ENCODE measurements at places on chromosomes 16 and 17.
A peak's percentile ranks its signal among the peaks of the same experiment; 100 is the strongest.

DNA sequence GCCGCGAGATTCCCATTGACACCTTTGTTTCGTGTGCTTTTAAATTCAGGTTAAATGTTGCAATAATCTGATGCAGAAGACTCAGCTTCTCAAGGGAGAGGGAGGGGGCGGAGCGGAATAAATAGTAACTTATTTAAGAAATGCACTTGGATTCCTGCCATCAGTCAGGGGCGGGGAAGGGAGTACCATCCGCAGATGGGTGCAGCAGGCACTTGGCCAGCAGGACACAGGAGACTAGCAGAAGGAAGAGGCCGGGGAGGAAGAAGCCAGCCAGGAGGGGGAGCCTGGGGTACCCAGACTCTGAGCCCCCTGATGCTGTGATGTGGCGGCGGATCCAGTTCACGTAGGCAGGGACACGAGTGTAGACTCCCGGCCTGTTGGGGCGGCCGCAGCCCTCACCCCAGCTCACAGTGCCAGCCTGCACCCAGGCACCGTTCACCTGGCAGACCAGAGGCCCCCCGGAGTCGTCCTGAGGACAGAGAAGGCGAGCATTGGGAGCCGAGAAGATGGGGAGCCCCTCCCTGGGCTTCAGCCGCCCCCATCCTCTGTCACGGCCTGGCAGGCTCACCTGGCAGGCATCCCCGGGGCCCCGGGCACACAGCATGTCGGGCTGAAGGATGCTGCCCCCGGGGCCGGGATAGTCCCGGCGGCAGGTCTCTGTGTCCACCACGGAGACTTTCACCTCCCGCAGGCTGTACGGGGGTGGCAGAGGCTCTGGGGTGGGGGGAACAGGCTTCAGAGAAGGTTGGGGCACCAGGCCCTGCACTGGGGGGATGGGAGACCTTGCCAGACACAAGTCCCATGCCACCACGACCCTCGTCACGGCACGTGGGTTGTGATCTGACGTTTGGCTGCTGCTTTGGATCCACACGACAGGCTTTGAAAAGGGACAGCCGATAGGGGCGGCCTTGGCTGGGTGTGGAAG is 3.2 kb downstream of the TPSG1 start:
- no peak for DNase-seq

GRCh38 chr16:72970656-72971055 is 77.3 kb downstream of the ZFHX3 start:
- no peak for DNase-seq

DNA sequence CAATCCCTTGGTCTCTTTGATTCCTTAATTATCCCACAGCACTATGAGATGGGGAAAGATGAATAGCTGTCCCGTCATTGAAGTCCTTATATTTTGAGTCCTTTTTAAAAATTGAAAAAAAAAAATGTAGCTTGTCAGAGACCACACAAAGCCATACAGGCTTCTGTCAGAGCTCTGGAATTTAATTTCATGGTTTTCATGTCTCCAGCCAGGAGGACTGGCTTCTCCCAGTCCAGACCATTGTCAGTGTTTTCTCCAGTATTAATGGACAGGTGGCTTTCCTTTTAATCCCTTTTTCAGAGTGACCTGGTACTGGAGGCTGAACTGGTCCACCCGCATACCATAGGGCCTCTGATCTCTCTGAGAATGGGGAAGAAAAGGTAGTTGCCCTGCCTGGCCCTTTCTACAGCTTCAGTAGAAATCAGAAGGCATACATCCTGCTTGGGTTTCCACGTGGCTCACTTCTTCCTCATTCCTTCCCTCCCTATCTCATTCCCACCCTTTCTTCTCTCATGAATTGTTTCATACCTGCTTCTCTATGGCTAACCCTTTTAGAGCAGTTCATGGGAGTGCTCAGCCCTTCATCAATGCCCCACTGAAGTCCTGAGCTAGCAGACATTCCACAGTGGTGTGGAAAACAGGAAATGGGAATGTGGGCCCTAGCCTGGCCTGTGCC is 29.1 kb downstream of the TRIM16 start:
- DNase-seq = no peak

DNA sequence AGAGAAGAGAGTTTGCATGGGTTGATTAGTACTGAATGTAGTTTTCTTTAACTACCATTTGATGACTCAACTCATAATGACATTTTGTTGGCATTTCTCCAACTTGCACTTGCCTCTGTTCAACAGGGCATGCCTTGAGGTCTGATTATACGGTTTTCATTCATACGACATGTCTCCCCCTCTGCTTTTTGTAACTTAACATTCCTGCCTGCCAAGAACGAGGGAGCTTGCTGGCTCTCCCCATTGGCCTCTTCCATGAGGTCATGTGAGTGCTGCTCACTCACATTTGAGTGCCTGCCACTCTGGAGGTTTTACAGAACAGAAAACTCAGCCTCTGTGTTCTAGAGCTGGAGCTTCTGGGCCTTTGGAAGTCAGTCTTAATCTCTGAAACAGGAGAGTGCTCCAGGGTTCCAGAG is 19.7 kb downstream of the MAP2K6 start:
- peak; percentile 63 for DNase-seq

DNA sequence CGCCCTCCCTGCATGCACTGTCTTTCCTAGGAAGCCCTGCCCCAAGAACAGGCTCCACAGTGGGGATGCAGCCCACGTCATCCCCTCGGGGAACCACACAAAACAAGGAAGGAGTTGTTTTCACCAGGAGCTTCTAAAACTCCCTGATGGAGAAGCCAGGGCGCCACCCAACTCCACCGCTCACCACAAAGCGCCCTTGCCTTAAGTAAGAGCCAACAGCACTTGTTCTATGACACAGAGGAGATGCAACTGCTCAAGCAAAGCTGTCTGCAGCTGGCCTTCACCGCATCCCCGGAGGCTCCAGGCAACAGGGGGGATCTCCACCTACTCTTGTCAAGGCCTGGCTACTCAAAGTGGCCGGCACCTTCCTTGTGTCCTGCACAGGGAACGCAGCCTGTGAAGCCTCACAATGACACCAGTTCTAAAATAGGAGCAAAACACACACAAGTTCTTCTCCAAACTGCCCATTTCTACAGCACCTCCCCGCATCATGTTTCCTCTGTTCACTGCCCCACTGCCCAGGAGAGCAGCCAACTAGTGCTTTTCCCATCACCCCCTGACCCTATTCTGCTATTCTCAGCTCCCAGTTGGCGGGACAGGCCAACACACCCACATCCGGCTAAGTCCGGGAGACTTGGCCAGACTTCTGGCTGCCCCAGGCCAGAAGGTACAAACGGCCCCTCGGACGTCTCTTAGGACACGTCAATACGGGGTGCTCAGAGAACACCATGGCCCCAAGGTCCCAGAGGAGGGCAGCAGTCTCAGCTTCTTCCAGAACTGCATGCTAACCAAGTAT is 24.2 kb downstream of the MPG start:
- peak; percentile 90 for DNase-seq

GRCh38 chr17:32152130-32152529 is 9.8 kb downstream of the RHOT1 start:
- no peak for DNase-seq

DNA sequence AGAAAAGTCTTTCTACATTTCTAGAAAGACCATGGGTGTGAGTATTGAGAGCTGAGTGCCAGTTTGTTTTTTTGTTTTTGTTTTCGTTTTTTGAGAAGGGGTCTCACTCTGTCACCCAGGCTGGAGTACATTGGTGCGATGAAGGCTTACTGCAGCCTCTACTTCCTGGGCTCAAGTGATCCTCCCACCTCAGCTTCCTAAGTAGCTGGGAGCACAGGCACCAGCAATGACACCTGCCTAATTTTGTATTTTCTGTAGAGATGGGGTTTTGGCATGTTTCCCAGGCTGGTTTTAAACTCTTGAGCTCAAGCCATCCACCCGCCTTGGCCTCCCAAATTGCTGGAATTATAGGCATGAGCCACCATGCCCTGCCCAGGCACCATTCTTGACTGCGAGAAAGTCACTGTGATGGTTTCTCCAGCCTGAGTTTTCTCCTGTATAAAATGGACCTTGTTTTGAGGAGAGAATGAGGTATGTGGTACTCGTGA is 673.8 kb downstream of the MAF start:
- no peak for DNase-seq

DNA sequence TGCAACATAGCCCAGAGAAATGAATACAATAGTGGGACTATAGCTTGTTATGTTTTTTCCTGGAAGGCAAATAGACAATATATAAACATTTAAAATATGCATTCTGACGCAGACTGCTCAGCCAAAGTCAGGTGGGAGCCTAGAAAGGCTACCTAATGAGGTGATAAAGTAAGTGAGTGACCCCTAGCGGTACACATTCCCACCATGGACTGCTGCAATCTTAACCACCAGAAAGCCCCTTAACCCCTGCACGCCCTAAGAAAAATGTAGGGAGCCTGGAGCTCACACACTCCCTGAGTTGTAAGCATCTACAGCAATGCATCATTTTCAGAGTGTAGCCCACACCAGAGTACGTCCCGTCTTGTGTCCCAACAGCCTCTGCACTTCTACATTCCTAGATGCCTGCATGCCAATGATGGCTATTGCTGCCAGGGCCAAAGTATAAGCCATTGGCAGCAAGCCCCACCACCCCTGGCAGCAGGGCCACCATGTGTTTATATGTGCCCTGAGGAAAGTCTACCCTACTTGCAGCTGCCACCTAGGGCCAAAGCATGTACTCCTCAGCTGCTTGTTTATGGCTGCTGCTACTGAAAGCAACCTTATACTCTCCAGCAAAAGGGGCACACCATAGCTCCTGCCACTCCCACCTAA is 127.6 kb downstream of the KIF2B start:
- DNase-seq = no peak

GRCh38 chr16:72957303-72958277 is 90.3 kb downstream of the ZFHX3 start:
- DNase-seq = no peak

DNA sequence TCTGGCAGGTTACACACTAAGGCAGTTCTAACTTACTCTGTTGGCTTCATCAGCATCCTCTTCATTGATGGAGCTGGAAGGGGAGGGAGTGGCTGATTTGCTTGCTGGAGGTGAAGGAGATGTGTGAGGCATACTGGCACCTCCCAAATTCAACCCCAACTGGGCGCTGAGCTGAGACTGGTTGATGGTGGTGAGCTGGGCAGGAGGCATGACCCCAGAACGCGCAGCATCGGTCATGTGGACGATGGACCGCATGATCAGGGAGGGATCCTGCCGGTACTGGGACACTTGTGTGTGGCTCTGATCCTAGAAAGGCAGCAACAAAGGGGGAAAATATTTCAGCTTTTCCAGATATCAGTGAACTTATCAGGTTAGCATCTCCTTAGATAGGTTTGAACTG is 96.7 kb downstream of the TOX3 start:
- DNase-seq = no peak

DNA sequence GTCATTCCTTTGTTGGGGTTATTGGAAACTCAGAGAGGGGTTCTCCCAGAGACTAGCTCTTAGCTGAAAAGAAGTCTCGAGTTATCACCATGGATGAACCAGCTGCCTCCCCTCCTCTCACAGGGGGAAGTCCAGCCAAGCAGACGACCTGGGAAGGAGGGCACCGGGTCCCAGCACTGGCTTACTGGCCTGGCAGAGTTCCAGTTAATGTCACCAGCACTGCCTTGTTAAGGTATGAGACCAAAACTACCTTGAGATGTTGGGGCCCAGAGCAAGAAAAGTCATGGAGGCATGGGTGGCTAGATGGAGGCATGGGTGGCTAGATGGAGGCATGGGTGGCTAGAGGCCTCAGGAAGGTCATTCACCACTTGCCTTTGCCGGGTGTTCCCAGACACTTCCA is 72.4 kb downstream of the WIPI1 start:
- DNase-seq = no peak

DNA sequence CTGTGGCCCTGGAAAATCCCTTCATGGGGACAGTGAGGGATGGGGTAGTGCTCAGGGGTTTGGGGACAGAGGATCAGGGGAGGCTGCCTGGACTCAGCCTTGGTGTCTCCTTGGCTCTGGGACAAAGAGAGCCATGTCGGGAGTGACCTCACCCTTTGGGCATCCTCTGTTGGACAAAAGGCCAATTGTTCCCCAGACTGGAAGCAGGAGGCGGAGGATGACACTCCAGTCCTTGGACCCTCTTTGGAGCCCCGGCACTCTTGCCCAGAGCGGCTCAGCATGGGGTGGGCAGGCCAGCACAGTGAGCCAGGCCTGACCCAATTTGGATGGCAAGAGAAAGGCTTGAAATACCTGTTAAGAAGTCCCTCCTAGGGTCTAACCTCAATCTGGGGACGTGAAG is 39.4 kb upstream of the PHB1 start:
- DNase-seq = peak; percentile 21

GRCh38 chr17:73641826-73642600 is 2.2 kb downstream of the SDK2 start:
- DNase-seq = no peak

GRCh38 chr17:62757500-62757951 is 50.6 kb downstream of the MARCHF10 start:
- peak; percentile 40 for DNase-seq

DNA sequence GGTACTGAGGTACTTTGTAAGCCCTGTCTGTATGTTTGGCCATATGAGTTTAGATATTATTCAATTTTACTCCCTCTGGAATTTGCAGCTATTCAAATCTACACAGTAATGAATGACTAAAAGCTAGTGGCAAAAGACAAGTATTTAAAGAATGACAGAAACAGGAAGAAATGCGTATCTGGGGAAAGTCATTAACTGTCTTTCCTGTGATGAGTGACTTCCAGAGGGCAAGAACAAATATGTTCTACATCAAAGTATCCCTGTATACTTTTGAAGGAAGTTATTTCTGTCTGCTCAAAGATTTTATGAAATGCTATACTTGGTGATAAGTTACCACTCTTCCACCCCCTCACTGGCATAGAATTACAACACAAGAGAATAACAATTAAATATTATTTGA is 489.3 kb upstream of the SOX9 start:
- peak; percentile 26 for DNase-seq

DNA sequence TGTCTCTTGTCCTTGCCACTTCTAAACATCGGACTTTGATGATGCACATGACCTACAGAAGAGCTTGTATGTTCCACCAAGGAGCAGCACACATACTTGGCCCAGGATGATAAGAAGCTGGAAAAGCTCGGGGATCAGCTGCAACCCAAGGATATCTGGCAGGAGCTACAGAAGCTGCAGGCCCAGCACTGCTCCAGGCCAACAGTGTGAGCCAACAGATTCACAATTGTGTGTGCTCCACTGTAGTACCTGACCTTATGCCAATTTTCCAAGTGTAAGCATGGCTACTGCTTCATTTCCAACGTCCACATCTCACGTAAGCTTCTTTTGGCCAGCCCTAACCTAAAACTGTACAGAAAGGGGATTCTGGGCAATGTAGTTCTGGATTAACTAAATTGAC is 83.4 kb downstream of the COX10 start:
- DNase-seq = no peak

GRCh38 chr17:1475321-1475854 is 17.1 kb downstream of the MYO1C start:
- DNase-seq = no peak

DNA sequence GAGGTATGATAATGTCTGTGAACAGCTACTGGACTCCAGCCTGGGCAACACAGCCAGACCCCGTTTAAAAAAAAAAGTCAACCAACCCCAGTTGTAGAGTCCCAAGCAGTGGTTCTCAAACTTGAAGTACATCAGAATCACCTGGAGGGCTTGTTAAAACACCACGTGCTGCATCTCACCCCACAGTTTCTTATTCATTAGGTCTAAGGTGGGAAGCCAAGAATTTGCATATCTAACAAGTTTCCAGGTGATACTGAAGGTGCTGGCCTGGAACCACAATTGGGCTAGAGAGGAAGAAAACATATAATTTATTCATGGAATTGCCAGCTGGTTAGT is 6.7 kb upstream of the MSL1 start:
- no peak for DNase-seq

All from cardiac fibroblast (primary cell).